HFF-Myc (cell line): ENCODE measurements at places on chromosomes 16 and 17.

DNA sequence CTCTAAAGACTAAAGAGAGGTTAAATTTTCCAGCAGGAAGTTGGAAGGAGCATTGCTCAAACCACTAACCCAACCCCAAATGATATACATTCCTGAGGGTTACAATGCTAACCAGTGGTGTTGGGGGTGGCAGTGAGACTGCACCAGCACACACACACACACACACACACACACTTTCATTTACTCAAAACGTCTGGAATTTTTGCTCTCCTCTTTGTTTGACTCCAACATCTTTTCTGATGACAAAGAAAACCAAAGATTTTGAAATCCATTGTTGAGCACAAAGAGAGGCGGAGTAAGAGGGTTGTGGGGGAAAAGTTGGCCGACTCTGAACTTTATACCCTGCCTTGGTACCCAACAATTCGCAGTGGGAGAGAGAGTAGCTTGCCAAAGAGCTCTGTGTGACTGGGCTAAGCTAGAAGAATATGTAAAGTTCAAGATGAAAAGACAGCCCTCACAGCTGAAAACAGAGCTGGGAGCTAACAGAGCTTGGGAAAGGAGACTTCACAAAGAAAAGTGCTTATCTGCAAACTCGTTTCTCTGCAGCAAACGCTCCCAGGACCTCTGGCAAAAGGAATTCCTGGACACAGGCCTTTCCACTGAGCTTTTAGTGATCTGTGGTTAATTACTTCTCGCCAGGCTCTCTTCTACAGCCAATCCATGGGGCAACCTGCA, 426.0 kb upstream of the CDH11 start:
- DNase-seq = peak; percentile 74

DNA sequence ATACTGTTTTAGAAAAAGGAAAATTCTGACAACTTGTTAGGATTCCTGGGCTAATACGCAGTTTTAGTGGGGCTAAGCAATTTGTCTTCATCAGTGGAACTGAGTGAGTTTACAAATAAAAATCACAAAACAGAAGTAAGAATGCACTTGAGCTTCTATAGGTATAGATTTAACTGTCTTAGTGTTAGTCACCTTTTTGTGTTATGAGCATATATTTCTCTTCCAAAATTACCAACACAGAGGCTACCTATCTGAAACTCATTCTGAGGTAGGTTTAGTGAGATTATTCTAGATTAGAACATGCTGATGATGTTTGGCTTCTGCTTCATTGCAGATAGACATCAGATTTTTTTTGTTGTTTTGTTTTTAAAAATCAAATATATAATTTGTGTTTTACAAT, 23.2 kb downstream of the METTL9 start:
- DNase-seq = no peak

DNA sequence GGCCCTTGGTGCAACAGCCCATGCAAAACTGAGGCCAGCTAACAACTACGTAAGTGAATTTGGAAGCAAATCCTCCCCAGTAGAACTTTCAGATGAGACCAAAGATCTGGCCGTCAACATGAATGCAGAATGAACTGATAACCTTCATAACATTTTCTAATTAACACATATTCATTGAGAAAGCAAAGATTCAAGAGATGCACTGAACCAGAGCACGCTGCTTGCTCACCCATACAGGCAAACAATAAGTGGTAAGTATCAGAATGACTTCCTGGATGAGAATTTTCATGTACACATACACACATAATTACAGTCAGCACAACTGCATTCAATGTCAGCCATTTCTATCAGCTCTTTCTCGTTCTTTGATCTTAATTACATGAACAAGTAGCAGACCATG, 30.6 kb downstream of the XYLT1 start:
- DNase-seq = no peak

DNA sequence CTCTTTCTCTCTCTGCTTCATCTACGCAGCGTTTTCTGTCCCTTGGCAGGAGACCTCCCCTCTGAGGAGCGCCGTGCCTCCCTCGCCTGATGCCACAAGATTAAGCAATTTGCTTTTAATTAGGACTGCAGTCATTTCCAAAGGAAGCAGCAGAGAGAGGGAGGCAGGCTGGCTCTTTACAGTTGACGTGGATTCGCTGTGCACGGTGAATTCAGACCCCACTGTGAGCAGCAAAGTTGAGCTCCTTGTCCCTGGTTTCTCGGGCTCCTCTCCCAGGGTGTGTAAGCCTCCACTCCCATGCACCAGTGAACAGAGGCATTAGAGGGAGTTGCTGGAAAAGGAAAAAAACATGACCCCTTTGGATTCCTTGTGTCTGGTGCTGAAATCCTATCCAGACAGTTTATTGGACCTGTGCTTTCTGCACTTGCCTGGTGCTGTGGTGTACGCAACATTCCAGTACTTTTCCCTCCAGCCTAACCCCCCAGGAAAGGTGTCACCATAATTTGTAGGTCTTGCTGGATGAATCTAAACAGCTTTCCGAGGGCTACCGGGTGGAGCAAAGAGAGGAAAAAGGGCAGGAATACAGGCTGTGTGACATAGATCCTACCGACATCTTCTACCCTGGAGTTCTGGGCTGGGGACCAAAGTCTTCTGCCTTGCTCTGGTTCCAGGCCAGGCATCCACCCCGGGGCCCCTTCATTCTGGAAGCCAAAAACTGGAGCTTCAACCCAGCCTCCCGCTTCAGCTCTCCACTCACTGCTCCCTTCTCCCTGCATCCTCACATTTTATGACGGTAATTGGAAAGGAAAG, 171.0 kb downstream of the MAF start:
- no peak for DNase-seq

DNA sequence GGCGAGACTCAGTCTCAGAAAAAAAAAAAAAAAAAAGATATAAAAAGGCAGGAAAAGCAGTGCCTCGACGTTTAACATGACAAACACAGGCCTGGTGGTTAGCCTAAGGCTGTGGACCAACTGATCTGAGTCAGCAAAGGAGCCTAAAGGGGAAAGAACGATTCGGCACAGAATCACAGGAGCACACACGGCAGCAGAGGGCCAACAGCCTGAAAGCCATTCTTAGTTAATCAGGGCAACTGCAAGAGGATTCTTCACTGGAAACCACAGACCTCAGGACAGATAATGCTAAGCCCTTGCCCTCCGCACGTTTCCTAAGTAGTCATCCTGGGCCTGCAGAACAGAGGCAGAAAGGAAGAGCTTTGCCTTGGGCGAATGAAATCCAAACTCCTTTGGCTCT, 14.7 kb downstream of the TMEM11 start:
- DNase-seq = no peak

DNA sequence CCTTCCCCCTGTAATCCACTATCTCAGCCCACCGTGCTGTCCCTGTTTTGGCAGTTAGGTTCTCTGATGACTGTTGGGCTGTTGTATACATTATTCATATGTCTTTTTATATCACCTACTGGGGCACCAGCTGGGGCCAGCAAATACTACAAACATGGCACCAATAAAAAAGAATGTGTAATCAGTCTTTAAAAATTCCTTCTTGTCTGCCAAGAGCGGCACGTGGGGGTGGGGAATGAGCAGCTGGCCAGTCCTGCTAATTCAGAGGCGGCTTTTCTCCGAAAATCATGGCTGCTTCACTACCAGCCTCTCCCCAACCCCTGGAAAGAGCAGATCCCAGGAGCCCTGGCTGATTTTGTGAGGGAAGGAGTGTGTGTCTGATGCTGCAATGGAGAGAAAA, 77.7 kb upstream of the EEF2KMT start:
- DNase-seq = no peak

DNA sequence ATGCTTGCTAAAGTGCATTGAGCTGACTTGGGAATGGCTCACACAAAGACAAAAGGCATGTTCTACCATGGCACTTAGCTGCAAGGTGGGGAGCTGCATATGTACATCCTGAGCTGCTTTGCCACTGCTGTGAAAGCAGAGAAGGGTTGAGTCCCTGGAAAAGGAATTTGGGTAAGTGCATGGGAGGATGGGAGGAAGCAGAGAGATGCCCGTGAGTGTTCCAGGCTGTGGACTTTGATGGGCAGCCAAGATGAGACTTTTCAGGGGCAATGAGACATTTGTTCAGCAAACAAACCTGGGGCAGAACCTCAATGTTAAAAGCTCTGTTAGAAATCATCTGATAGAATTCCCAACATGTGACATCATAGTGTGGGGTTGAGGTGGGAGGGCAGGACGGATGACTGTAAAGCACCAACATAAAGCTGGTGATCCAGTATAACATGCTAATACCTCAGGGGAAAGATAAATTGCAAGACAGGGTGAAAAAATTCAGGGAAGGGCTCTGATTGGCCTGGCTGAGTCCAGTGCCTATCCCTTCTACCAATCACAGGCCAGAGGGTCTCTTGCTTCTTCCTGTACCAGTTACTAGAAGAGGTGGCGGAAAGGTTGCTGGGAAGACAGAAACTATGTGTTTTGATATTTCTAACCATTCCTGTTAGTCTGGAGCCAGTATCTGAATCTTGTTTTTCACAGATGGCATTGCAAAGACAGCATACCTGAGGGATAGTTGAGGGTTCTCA, 163.2 kb downstream of the UTP18 start:
- no peak for DNase-seq

- no peak for DNase-seq
Measured at GRCh38 chr16:14538604-14539003, 91.5 kb downstream of the PARN start.

- no peak for DNase-seq
Measured at GRCh38 chr17:74779948-74780400, 3.8 kb upstream of the NAT9 start.

- no peak for DNase-seq
Measured at GRCh38 chr17:11406716-11407115, 165.7 kb downstream of the SHISA6 start.

DNA sequence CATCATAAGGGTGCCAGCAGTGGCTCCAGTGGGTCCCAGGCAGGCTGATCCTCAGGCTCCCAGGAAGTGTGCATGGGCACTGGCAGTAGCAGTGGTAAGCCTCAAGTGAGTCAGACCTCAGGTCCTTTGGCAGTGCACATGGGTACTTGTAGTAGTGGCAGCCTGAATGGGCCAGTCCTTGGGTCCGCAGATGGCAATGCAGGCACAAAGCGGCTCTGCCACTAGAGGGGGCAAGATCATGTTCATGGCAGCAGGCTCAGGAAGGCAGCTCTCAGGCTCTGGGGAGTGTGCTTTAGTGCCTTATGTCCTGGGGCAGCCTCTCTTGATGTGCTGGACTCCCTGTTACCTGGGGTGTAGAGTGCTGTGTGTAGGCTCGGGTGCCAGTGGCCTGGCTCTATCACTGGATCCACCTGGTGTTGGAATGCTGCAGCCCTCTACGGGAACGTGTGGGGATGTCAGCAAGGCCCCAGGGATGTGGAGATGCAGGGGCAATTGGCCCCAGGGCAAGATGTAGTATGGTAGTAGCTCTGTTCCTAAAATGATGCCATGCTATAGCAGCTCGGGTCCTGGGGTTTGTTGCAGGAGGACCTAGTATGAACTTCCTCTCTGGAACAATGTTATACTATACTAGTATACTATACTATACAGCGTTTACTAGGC, 11.0 kb downstream of the ACSM3 start:
- DNase-seq = peak; percentile 55

DNA sequence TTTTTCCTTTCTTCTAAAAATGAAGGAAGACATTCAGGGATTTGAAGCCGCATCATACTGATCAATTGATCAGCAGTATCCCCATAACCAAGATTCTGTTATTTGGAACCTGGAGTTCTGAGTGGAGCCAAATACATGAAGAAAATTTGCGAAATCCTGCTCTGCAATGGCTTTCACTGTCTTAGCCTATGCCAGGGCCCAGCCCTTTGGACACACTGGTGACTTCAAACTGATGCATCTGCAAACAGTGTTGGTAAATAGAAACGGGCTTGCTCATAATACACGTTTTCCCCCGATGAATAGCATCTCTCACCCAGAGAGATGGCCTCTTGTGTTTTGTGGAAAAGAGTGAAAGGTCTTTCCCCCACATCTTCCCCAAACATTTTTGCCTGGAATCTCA, 87.6 kb upstream of the TOX3 start:
- DNase-seq = no peak

GRCh38 chr16:31088459-31089183, at the start of gene PRSS53:
TSS of gene PRSS53 (minus strand) at chr16:31088943. CDS start at chr16:31088809, 134 bp downstream.
- DNase-seq = no peak

DNA sequence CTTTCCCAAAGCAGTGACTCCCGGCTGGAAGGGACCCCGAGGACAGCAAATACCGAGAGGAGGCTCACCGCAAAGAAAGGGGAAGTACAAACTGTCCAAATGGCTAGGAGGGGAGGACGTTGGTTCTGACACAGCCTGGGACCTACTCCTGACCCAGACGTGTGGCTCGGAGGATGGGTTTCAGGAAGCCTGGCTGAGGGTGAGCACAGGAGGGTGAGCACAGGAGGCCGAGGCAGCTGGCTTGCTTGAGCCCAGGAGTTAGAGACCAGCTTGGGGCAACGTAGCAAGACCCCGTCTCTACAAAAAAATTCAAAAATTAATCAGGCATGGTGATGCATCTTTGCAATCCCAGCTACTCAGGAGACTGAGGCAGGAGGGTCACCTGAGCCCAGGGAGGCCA, 83.2 kb downstream of the C16orf78 start:
- DNase-seq = no peak

- no peak for DNase-seq
Measured at GRCh38 chr17:13537167-13537731, 64.5 kb downstream of the HS3ST3A1 start.

DNA sequence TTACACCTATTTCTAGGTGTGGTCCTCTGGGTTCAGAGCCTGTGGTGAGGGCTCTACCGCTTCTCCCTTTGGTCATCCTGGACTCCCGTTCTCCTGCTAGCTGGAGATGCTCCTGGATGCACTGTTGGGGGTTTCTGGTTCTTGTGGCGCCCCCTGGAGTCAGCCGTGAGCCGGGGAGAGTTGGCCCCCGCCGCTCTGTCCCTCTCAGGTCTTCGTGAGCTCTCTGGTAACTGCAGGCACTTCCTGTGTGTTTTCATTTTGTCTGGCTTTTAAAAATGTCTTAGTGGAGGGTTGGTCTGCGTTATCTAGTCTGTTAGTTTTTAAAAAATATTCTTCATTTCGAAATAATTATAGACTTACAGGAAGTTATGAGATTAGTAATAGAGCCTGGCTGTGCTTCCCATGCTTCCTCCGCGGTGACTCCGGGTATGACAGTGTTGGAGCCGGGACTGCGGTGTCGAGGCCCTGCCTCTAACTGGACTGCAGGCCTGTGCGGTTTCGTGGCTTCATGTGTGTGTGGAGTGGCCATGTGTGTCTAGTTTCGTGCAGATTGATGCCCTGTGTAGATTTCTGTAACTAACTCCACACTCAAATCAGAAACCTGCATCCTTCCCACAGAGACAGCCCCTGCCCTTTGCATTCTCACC, 78.0 kb upstream of the ZNF750 start:
- no peak for DNase-seq

DNA sequence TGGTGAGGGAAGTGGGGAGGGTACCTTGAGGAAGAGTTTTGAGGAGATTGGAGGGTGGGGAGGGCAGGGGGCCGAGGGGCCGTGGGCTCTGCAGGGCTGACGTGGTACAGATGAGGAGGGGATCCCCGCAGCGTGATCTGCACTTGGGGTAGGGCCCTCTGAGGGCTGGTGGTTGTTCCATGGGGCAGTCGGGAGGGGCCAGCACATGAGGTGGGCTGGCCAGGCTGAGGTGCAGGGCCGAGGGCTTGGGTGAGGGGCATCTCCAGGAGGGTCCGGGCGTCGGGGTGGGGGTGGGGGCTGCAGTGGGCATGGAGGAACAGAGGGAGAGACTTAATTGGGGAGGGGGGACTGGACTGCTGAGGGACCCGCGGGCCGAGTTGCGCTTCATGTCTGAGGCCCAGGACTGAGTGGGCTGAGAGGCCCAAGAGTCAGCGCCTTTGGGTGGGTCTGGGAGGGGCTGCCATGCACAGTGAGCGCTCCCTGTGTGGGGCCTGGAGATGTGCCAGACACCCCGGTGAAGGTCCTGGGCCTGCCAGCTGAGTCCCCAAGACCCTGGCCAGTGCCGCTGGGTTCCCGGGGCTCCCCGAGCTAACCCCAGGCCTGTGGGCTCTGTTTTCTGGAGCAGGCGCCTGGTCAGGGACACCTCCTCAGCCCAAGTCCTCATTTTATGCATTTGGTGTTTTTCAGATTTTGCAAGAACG, 13.3 kb downstream of the PRSS27 start:
- no peak for DNase-seq
